Stimulated activated CD8-positive, alpha-beta memory T cell treated with anti-CD3 and anti-CD28 coated beads, Interleukin-4, amount 100 ng/mL, for 48 hours (primary cell): ENCODE measurements at places on chromosomes 5 and 9.

DNA sequence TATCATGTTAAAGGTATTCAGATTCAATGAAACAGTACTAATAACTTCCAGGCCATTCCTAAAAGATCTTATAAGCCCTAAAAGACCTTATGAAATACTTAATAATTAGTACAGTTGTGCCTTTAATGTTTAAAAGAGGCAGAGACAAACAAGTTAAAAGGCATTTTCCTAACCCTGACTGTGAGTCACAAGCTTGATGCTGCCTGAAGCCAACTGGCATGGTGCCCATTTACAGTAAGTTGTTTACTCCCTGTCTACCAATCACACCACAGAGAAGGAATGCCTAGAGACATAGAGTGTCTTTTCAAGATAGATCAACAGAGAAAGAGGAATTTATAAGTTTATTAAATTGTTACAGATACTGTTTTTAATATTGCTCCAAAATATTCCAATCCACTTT lies 47.8 kb downstream of the NR3C1 start:
- DNase-seq: no peak

- no peak for DNase-seq
Measured at GRCh38 chr5:85556464-85556863, 1061.3 kb upstream of the COX7C start.

DNA sequence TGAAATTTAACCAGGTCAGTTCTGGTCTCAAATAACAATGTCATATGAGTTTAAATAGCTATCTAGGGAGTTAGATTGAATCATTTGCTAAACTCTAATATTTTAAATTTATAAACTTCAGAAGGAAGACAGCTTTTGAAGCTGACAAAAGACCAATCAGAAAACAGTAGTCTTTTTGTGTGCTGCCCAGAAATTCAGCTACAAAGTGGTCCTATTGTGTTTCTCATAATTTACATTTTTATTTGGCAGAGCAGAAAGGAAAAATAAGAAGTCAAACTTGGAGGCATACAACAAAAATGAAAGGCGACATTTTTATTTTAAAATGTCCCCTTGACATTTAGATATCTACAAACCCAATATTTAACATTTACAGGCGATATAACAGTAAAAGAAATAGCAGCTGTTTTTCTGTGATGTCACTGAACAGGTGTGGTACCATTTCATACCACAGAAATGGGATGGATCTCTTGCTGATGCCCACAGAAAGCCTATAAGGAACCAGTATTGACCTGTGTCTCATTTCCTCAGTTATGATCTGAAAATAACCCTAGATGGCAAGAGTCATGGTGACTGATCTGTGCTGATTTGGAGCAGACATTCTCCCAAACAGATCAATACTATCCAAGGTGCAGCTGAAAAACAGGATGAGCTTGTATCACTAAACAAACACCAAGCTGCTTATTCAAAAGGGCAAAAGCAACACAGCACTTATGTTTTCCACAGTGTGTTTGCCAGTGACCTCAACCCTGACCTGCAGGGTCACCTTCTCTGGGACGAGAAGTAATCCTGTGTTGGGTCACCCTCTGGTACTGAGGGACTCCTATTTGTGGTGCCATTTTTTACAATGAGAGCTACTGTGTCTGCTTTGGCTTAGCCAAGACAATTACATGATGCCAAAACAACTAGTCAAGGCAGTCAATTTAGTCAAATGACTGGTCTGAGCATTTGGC lies 3.6 kb upstream of the FST start:
- no peak for DNase-seq

DNA sequence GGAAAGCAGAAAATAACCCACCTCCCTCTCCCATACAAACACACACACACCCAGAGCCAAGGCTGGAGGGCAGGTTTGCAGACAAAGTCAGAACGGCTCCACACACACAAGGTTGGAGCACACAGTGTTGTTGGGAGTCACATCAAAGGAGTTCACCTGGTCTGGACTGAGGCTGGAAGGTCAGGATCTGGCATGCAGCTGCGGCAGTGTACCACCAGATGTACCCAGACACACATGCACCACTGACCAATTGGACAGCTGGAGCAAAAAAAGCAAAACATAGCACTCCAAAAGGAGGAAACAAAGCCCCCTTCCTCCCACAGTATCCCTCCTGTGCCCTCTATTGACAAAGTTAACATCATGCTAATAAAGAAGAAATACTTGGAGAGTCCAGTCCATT lies 94.6 kb upstream of the KIF2A start:
- no peak for DNase-seq

DNA sequence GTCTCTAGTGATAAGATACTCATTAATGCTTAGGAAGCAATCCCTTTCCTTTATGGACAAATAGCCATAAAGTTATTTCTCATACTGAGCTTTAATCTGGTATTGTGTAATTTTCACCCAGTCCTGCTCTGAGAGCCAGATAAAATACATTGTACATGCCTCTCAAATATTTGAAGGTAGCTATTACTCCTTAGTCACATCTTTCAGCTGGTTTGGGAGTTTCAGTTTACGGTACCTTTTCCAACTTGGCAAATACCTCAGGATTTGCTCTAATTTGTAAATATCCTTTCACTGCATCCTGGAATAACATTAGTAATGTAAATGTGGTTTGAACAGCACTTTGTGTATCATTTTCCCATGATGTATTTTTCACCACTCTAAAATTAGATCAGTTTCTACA lies 47.4 kb downstream of the ABHD17B start:
- no peak for DNase-seq

DNA sequence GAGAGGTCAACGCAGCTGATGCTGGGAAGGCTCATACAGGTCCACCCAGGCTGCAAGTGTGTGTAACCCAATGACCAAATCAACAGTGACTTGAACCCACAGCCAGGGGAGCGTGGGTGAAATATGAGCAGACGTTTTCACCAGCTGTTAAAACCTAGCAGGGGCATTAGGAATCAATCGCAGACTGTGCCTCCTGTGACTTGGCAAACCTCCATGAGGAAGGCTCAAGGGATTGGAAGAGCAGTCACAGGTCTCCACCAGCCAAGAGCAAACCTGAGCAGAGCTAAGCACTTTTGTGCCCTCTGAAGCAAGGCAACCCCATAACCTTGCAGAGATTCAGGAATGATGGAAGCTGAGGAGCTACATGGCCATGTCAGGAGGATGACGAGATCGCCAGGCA lies 25.5 kb downstream of the INSYN2B start:
- no peak for DNase-seq

DNA sequence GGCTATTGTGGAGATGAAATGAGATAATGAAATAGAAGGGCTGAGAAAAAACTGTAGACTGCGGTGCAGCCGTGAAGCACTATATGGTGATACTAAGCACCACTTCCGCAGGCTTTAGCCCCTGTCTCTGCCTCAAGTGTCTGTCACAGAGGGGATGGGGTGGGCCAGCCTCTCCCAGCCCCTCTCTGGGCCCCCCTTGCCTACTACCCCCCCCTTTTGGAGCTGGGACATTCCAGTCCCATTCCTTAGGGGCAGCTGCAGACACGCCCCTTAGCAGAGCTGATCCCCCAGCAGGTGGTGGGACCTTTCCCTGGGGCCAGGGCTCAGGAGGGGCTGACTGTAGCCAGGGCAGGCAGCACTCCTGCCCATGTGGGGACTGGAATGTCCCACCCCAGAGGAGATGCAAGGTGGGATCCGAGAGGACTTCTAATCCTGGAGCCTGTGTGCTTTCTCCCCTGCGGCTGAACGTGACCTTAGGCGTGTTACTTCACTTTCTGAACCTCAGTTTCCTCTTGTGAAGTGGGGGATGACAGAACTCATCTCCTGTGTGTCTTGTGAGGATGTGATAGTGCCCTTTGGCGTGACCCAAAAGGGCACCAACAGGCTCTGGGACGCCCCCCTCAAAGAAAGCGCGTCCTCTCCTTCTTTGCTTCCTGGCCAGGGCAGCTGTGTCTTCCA lies 1.9 kb downstream of the N4BP3 start:
- DNase-seq: peak; percentile 44

- DNase-seq: no peak
Measured at GRCh38 chr9:129414377-129414992, 206.4 kb downstream of the C9orf50 start.

- peak; percentile 62 for DNase-seq
Measured at GRCh38 chr9:130129432-130130061, 42.7 kb upstream of the NCS1 start.

GRCh38 chr5:167792514-167792913 lies 498.9 kb upstream of the WWC1 start:
- no peak for DNase-seq

GRCh38 chr9:88748566-88749261 lies 213.7 kb downstream of the NXNL2 start:
- DNase-seq: no peak

GRCh38 chr5:179980767-179981166 lies 73.1 kb upstream of the TBC1D9B start:
- DNase-seq: no peak

GRCh38 chr5:57221049-57221568 lies 47.2 kb downstream of the GPBP1 start:
- DNase-seq: no peak

GRCh38 chr5:149667084-149667828 lies 62.9 kb upstream of the PPARGC1B start:
- DNase-seq: peak; percentile 61

DNA sequence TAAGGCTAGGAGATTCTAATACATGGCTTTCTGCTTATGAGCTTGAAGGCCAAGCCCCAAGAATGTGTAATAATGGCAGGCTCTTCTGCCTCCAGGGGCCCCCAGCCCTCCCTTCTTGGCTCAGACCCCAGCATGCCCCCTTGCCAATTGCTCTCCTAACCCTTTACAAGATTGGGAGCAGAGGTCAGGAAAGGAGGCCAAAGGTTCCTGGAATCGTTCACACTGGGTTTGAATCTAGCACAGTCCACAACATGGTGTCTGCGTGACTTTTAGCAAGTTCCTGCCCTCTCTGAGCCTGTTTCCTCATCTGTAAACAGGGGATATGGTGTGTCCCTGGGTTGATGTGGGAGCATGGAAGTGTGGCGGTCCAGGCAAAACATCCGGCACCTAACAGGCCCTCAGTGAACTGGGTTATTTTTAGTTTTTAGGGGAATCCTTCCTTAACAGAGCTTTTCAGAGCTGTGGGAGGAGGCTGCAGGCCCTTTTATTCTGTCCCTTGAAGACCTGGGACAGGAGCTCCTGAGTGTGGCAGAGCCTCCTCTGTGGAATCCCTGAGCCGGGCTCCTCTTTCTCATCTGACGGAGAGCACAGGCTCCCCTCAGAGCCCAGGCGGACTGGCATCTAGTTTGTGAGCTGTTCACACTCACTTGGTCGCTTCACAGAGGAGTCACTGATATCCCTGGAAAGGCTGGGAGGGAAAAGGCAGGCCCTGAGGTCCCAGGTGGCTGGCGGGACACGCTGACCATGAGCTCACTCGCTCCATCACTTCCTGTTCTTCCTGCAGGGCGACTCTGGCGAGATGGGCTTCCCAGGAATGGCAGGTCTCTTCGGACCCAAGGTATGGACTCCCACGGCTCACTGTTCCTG lies 23.4 kb upstream of the ORM1 start:
- peak; percentile 8 for DNase-seq

DNA sequence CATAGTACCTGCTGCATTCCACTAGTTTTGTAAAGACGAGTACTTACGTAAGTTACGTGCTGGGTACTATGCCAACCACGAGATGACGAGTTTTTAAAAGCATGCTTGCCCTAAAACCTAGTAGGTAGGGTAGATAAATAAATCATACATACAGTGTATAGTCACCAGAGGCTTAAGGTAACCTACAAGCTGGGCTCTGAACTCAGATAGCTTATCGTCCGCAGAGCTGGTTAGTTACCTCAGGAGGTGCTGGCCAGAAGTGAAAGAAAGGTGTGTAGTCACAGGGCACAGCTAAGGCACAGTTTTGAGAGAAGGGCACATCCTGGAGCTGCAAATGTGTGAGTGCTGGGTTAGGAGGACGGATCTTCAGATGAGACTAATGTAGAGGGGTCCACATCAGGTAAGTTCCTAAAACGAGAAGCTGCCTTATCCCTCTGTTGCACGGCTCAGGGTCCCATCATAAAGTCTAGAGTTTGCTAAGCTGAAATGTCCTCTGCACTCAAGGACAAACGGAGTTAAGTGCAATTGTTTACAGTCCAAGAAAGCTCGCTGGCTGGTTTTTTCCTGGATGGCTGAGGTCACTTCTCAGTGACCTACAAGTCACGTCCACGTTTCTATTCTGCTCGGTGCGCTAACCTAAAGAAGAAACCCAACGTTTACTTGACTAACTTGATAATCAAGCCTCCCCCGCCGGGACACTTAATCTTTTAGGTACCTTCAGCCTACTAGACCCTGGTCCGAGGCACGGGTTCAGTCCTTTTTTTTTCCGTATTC lies 1.1 kb upstream of the SNX24 start:
- DNase-seq: no peak

GRCh38 chr5:123116058-123116457 lies 27.0 kb downstream of the PRDM6 start:
- DNase-seq: no peak

- DNase-seq: no peak
Measured at GRCh38 chr9:92510747-92511146, 25.0 kb downstream of the ECM2 start.

- peak; percentile 51 for DNase-seq
Measured at GRCh38 chr9:7879551-7880245, 80.1 kb upstream of the DMAC1 start.

GRCh38 chr5:73630765-73631164 lies 4.8 kb downstream of the ARHGEF28 start:
- no peak for DNase-seq

GRCh38 chr5:71862087-71862486 lies 143.0 kb downstream of the CARTPT start:
- DNase-seq: no peak

DNA sequence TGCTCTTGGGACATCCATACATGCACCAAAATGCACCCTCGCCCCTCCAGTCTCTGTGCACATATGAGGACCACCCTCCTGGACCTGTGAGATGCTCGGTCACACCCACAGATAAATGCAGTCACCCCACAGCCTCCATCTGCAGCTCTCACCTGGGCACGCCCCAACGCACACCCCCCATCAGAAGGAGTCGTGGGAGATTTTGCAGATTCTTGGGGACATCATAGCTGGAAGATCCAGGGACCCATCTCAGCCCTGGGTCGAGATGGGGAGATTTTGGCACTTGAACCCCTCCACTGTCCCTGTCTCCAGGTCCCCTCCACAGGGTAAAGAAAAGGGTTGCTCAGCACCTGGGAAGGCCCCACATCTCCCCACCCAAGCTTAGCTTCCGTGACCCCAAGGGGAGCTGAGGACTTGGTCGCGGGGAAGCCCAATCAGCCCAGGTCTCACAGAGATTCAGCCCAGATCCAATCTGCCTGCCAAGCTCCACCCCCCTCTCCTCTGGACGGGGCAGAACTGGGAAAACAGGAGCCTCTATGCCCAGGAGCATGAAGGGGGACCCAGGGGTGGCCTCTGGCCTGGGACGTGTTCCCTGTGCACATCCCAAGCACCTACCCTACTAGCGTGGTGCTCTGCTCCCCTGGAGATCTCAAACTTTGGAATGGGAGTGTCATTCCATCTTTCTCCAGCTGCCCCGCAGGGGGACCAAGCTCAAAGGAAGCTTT lies 89.2 kb upstream of the LMX1B start:
- DNase-seq: no peak

GRCh38 chr5:167814828-167815227 lies 476.6 kb upstream of the WWC1 start:
- DNase-seq: no peak

DNA sequence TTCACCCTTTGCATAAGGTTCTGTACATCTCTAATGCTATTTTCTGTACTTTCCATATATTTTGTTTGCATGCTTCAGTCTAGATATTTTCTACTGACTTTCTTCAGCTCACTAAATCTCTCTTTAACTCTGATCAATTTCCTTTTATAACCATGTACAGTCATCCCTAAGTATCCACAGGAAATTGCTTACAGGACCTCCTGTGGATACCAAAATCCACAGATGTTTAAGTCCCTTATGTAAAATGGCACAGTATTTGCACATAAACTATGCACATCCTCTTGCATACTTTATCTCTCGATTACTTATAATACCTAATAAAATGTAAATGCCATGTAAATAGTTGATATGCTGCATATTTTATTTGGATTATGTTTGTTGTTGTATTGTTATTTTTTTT lies 442.1 kb downstream of the TLE4 start:
- DNase-seq: no peak
